Adipocyte (in vitro differentiated cells): ENCODE measurements at places on chromosomes 3 and 15.

GRCh38 chr3:14237457-14237856 lies 58.8 kb downstream of the LSM3 start:
- DNase-seq, result no peak

DNA sequence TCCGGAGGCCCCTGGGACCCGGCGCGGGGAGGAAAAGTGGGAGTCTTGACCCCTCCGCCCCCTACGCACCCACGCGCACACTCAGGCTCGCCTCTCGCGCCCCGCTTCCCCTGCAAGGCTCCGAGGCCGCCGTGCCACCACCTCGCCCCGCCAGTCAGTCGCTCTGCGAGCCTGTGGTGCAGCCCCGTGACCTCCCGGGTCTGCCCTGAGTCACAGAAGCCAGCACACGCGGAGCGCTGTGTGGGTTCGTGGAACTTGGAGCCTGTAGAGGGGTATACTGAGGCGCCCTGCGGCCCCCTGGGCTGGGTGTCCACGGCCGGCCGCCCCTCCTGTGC lies 380 bp upstream of the ALS2CL start:
- DNase-seq, result no peak

- DNase-seq, result no peak
Observed at GRCh38 chr3:68060191-68060590, 405.8 kb upstream of the SUCLG2 start.

- DNase-seq, result no peak
Observed at GRCh38 chr15:48391950-48392349, 60.7 kb downstream of the DUT start.

GRCh38 chr3:180229113-180229512 lies 192.4 kb upstream of the PEX5L start:
- no peak for DNase-seq

- peak; percentile 4 for DNase-seq
Observed at GRCh38 chr3:10319251-10319650, 1.7 kb downstream of the SEC13 start.

GRCh38 chr15:91942720-91943394 lies 89.3 kb downstream of the SLCO3A1 start:
- DNase-seq, result peak; percentile 97

DNA sequence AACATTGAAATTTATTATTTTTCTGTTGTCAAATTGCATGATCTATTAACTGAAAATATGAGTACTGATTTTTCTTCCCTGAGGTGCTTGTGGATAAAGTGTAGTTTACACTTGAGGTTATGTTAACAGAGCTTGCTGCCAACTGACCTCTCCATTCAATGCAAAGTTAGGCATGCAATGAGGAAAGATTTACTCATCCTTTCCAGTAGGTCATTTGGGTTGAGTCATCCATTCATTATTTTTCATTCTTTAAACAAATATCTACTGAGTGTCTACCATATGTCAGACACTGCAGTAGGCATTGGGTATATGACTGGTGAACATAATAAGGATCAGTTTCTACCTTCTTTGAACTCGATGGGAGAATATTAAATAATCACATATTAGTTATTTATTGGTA lies 604.1 kb downstream of the EDEM1 start:
- DNase-seq, result no peak

- no peak for DNase-seq
Observed at GRCh38 chr3:122770521-122771202, 23.0 kb downstream of the HSPBAP1 start.

- no peak for DNase-seq
Observed at GRCh38 chr3:14810070-14810791, 8.5 kb upstream of the FGD5 start.

GRCh38 chr3:46705022-46705530 lies 3.9 kb downstream of the TMIE start:
- peak; percentile 83 for DNase-seq

- no peak for DNase-seq
Observed at GRCh38 chr3:45126730-45127129, 19.4 kb downstream of the CDCP1 start.

GRCh38 chr15:40593165-40593564 lies 884 bp upstream of the KNL1 start:
- DNase-seq, result no peak

DNA sequence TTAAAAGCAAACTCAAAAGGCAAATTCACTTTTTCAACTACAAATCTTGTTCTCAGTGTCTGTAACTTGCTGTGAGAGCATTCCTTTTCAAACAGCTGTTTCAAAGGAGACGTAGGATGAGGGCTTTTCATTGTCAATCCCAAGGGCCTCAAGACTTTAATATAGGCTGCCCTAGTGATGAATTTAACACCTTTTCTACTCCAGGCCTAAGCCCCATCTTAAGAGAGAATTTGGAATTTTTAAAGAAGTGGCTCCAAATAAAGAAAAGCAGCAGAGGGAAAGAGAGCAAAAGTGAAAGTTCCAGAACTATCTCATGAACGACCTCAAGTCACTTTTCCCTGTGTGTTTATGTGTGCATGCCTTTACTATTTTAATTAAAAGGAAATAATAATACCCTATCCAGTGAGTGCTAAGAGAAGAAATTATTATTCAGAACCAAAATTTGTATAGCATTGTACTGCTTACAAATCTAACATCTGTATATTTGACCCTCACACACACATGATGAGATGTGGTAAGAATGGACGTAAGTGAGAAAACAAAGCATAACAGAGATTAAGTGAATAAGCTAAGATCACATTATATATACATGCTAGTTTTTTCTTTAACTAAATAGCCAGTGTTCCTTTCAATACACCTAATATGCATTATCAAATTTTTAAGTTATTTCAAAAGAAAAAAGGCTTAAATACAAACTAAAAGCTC lies 196.4 kb downstream of the VGLL3 start:
- DNase-seq, result peak; percentile 38

DNA sequence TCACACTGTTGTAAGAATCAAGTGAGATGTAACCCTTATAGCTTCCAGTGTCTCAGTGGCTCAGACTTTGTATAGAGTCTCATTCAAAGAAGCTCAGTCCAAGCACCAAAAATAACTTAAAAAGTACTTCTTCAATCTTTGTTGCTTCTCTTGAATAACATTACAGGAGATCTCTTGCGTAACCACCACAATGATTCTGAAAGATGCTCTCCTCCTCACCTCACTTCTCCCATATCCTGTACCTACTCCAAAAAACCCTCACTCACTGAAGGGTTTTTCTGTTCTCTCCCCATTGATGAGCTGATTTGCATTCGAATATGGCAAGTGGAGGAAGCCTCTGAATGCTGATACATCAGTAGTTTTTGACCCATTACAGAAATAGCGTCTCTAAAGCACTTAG lies 39.4 kb upstream of the MRPS22 start:
- DNase-seq, result peak; percentile 56
